ENCODE measurements at places on chromosomes 16 and 17. TPM values are rescaled to one million over a fixed set of nuclear protein-coding genes. Genes with fewer than 3 reads are reported as not detected.

Gene CLDN9
- 0.35 TPM for total RNA-seq

DNA sequence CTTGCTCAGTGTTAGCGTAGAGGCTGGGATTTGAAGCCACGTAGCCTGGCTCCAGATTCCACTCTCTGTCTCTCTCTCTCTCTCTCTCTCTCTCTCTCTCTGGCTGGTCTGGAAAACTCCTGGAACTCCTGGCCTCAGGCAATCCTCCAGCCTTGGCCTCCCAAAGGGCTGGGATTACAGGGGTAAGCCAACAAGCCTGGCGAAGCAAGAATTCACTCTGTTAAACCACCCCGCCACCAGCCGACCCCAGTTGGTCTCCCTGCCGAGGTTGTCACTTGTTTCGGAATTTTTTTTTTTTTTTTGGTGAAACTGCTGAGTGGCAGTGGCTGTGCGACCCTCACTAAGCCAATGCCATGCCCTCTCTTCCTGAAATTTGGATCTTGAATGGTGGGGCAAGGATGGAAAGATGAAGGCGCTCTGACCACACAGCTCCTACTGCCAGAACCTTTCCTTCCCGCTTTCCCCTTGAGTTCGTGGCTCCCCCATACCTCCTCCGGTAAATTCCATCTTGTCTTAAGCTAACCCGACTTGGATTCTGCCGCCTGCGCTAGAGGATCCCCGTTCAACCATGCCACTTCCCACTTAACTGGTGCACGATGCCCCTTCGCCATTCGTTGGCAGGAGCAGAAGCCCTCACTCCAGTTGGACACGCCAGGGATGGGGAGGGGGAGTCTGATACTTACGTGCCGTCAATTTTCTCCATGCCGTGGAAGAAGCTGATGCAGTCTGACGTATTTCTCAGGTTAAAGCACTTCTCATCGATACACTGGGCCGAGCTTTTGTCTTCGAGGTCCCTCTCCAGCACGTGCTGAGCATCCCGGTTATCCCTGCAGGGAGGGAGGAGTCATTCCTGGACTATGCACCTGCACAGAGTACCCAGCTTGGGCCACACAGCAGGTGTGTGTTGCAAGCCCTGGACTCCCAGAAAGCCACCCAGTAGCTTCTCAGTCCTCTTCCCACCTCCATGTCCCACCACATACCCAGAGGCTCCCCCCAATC lies 13.1 kb downstream of the TEKT5 start:
- no peak for DNase-seq
- no peak overlapping the region for H3K4me3 ChIP-seq
- no peak overlapping the region for H3K27ac ChIP-seq
- no peaks in the 10 kb centered on the region for H3K27me3 ChIP-seq
- H3K36me3 ChIP-seq = no peaks in the 10 kb centered on the region
- H3K4me1 ChIP-seq = no peaks in the 10 kb centered on the region

Gene FZD2
- total RNA-seq = 0.27 TPM

Gene EFCAB3
- total RNA-seq = not detected

Gene CMTM2
- 0.82 TPM for total RNA-seq

GRCh38 chr17:79850571-79851460 lies 11.6 kb upstream of the CBX4 start:
- H3K27ac ChIP-seq = no peak overlapping the region
- H3K4me3 ChIP-seq = no peak overlapping the region
- H3K4me1 ChIP-seq = peaks cover 2% of the 10 kb centered on the region

Gene CD300H
- not detected for total RNA-seq

GRCh38 chr17:9244066-9245052 lies 223.0 kb downstream of the NTN1 start:
- no peak overlapping the region for H3K4me3 ChIP-seq
- H3K27me3 ChIP-seq = no peaks in the 10 kb centered on the region
- DNase-seq = no peak
- H3K36me3 ChIP-seq = peaks cover 2% of the 10 kb centered on the region
- peaks cover 17% of the 10 kb centered on the region for H3K4me1 ChIP-seq
- H3K27ac ChIP-seq = no peak overlapping the region

GRCh38 chr16:78988361-78988969 lies 612.1 kb downstream of the MAF start:
- no peak overlapping the region for H3K4me3 ChIP-seq
- no peaks in the 10 kb centered on the region for H3K27me3 ChIP-seq
- H3K27ac ChIP-seq = no peak overlapping the region
- no peaks in the 10 kb centered on the region for H3K4me1 ChIP-seq
- no peak for DNase-seq

GRCh38 chr17:61425682-61426481 lies 26.2 kb downstream of the TBX2 start:
- no peak overlapping the region for H3K4me3 ChIP-seq
- H3K4me1 ChIP-seq = no peaks in the 10 kb centered on the region
- no peak overlapping the region for H3K27ac ChIP-seq
- DNase-seq = no peak

DNA sequence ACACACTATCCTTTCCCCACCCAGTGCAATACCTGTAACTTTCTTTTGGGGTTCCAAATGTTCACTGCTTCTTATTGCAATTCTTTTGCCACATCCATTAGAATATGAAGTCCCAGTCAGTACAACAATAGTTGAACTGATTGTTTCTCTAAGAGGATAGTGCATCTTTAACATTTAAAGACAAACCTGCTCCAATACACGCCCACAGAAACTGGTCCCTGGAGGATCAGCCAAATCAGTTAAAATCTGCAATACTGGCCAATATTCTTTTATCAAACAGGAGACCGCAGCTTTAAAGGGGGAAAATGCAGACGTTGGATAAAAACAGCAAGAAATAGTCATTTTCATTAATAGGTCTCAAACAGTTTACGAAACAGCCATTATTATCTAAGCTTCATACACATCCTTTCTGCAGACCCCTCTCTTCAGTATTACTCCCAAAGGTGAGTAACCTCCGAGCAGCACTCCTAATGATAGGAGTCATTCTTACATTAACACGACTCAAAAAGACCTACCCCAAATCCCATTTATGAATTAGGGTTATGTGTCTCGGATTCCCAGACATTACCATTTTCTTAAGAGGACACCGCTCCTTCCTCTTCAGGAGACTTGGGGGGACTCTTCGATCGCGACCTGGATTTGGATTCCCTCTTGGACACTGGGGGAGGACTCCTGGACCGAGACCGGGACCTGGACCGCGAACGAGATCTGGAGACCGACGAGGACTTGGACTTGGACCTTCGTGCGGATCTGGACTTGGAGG lies 1.4 kb downstream of the SRSF2 start:
- H3K27ac ChIP-seq = peak overlapping the region; percentile 98
- H3K27me3 ChIP-seq = no peaks in the 10 kb centered on the region
- H3K4me1 ChIP-seq = peaks cover 27% of the 10 kb centered on the region
- H3K4me3 ChIP-seq = peak overlapping the region; percentile 81

GRCh38 chr17:14323522-14323981 lies 22.7 kb downstream of the HS3ST3B1 start:
- no peak for DNase-seq
- peaks cover 17% of the 10 kb centered on the region for H3K4me1 ChIP-seq
- no peak overlapping the region for H3K4me3 ChIP-seq
